Inflammatory macrophage (primary cell): ENCODE measurements at places on chromosomes 4 and X.

DNA sequence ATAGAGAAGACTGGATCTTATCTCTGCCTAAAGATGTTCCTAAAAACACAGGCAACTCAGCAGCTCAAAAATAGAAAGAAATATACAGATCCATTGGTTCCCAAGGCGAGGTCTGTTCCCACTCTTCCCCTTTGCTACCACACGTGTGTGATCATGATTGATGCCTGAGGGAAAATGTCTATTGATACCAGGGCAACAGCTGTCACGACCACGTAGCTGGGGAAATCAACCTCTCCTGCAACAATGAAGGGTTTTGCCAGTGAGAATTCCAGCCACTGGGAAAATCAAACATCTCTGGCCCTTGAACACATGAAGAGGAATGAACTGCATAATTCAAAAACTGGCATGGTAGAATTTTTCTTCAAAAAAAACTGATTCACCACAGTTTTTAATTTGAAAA is 131.0 kb upstream of the MAP3K15 start:
- DNase-seq = no peak

DNA sequence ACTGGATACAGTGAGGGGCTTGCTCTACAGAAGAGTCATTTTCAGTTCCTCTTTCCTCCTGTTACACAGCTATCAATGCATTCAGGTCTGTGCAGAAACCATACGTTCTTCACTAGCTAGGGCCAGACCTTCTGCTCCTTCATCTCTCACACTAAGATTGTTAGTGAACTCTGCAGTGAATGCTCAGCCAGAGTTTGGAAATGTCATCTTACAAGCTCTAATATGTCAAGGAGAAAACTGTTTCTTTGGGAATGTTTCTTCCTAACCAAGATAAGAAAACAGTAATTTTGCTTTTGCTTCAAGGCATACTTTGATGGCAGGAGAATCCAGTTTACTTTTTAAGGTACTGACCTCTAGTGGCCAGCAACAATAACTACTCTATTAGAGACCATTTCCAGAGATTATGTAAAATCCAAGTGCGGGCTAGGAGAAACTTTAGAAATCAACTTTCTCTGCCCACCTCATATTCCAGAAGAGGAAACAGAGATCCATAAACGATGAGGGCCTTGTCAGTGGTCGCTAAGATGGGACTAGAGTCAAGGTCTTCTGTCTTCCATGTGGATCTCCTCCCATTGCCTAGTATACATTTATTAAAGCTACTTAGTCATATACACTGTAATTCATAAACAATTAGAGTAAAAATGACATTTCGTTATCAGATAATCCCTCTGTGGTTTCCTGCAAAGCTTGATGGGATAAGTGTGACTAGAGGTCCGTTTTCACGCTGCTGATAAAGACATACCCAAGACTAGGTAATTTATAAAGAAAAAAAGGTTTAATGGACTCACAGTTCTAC is 12.1 kb upstream of the CC2D2A start:
- peak; percentile 43 for DNase-seq

GRCh38 chr4:90357117-90357710 is 230.0 kb downstream of the CCSER1 start:
- peak; percentile 30 for DNase-seq

DNA sequence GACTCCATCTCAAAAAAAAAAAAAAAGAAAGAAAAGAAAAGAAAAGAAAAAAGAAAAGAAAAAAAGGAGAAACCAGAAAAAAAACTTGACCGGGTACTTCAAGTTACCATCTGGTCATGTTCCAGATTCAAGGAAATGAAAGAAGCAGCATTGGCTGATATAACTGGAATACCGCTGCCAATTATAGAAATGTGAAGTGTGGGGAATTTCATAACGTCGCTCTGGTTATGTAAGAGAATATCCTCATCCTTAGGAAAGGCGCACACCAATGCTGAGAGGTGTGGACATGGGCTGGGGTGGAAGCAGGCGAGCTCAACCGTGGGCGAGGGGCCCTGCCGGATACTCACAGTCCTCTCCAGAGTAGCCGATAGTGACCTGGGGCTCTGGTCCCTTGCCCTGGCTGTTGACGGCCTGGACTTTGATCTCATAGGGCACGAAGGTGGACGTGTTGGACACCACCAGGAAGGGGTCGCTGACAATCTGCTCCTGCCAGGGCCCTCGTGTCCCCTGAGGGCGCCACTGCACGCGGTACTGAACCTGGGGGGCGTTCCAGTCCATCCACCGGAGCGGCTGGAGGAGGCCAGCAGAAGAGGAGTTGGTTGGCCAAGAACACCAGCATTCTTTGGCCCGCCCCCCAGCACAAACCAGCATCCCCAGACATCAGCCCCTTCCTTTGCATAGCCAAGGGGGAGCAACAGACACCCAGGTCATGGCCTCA is 19.5 kb downstream of the L1CAM start:
- DNase-seq = no peak

DNA sequence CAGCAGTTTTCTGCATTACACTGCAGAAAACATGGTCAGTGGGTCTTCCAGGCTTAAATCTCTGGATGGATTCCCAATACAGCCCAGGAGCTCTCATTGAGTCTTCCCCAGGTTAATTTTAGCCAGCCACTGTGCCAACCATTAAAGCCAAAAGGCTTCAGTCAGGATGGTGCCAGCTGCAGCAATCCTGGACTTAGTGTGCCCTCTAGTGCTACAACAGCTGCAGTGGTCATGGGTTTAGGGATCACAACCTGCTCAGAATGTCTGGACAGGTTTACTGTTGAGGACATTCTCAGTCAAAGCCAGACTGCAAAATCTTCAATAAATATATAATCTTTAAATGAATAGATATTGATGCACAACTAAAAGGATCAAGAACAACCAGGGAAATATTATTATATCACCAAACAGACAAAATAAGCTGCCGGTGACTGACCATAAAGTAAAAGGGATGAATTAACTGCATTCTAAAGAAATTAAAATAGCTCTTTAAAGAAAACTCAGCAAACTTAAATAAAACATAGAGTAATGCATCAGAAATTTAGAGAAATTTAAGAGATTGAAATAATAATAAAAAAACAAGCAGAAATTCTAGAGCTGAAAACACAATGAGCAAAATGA is 639.9 kb downstream of the SPOCK3 start:
- peak; percentile 20 for DNase-seq

GRCh38 chrX:7965436-7965835 is 38.2 kb upstream of the PNPLA4 start:
- no peak for DNase-seq

DNA sequence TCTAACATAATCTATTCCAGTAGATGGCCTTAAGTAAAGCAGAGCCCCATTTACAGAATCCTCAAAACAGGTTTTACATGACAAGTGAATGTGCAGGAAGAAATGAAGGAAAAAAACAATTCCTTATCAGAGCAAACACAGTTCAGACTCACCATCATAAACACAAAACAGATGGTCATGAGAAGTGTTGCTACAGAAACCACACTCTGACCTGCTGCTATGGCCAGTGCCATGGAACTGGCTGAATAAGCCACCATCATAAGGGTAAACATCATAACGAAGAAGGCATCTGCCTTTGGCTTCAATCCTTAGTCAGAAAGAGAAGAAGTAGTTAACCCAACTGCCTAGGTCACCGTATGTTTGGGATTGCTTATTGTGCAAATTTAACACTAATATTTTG is 61.1 kb downstream of the ABCG2 start:
- DNase-seq = no peak

GRCh38 chr4:25092139-25092538 is 61.4 kb upstream of the LGI2 start:
- DNase-seq = no peak

GRCh38 chr4:35526456-35526855 is 717.9 kb downstream of the ARAP2 start:
- no peak for DNase-seq

- DNase-seq = no peak
These were observed 6.6 kb downstream of the PF4V1 start for GRCh38 chr4:73859614-73860088.

GRCh38 chr4:184899261-184900134 is 73.7 kb upstream of the ACSL1 start:
- DNase-seq = peak; percentile 14

GRCh38 chrX:71393919-71394318 is 27.8 kb downstream of the TAF1 start:
- no peak for DNase-seq

DNA sequence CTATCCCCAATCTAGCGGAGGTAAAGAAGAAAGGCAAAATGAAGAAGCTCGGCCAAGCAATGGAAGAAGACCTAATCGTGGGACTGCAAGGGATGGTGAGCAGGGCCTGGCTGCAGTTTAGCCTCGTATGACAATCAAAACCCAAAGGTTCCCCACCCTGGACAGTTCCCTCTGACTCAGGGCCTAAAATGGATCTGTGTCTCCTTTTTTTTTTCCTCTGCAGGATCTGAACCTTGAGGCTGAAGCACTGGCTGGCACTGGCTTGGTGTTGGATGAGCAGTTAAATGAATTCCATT is 986 bp downstream of the HDAC6 start:
- DNase-seq = no peak

DNA sequence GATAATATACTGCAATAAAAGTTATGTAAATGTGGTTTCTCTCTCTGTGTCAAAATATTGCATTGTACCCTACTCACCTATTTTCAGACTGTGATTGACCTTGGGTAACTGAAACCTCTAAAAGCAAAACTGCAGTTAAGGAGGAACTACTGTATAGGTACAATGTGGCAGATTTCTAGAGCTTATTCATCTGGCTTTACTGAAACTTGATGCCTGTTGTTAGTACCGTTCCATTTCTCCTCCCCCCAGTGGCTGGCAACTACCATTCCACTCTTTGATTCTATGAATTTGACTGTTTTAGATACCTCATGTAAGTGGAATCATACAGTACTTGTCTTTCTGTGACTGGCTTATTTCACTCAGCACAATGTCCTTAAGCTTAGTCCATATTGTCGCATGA is 61.9 kb downstream of the HOPX start:
- DNase-seq = no peak

DNA sequence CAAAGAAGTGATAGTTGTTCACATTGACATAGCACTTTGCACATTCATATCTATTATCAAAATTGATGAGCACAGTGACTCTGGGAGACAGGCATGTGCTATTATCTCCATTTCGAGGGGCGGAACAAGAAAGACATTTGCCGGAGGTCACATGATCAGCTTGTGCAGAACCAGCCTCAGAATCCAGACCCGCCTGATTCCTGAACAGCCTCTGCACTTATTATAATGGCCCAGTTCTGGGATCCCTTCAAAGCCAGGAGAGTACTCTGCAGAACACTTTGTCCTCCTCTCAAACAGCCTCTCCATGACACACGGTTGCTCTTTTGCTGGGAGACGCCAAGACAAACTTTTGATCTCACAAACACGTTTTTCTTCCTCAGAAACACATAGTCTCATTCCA is 48.4 kb downstream of the RWDD4 start:
- no peak for DNase-seq

DNA sequence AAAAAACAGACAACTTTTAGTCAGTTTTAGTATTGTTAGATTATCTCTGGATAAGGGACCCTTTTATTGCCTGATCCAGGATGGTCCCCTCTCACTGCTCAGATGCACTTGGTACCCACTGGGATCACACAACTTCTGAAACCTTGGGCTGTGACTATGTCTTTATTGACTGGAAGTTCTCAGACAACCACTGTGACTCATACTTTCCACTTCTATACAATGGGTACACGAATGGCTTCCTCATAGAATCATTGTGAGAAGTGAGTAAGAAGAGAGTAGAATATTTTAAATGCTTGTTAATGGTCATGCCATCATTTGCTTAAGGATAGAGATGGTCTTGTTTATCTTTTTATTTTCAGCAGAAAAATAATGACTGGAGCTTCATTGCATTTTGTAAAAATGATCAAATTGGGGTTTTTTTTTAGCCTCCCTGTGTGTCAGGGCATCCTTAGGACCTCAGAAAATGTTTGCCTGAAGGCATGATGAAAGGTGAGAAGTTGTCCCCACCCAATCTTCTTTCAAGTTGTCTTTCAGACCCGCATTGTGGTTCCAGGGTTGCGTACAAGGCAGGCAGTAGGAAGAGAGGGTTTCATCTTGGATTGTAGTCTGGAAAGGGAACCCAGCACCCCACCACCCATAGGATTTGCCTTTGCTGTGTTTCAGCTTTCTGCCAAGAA is 115.1 kb downstream of the CPEB2 start:
- no peak for DNase-seq

GRCh38 chrX:26511589-26512363 is 295.8 kb downstream of the MAGEB5 start:
- no peak for DNase-seq

GRCh38 chr4:67120369-67120768 is 424.9 kb downstream of the CENPC start:
- no peak for DNase-seq

- DNase-seq = peak; percentile 35
These were observed 694 bp downstream of the PDS5A start for GRCh38 chr4:39976945-39977488.
